ENCODE measurements at places on chromosomes 5 and 9.

GRCh38 chr9:131661568-131662288 is 78.1 kb downstream of the RAPGEF1 start:
- no peak for DNase-seq

DNA sequence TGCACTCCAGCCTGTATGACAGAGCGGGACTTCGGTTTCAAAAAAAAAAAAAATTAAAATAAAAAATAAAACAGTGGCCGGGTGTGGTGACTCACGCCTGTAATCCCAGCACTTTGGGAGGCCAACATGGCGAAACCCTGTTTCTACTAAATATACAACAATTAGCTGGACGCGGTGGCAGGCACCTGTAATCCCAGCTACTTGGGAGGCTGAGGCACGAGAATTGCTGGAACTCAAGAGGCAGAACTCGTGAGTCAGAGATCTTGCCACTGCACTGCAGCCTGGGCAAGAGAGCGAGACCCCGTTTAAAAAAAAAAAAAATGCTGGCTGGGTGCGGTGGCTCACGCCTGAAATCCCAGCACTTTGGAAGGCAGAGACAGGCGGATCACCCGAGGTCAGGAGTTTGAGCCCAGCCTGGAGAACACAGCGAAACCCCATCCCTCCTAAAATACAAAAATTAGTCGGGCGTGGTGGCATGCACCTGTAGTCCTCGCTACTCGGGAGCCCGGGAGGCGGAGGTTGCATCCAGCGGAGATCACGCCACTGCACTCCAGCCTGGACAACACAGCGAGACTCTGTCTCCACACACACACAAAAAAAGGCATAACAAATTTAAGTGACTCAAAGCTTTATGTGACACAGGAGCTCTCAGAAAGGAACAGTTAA is 1.5 kb upstream of the NPM1 start:
- no peak for DNase-seq

- no peak for DNase-seq
Measured at GRCh38 chr9:8235489-8235888, 435.9 kb upstream of the DMAC1 start.

GRCh38 chr5:41754857-41755256 is 115.4 kb downstream of the OXCT1 start:
- DNase-seq, result no peak

- DNase-seq, result no peak
Measured at GRCh38 chr5:59661311-59661710, 232.2 kb downstream of the PDE4D start.

DNA sequence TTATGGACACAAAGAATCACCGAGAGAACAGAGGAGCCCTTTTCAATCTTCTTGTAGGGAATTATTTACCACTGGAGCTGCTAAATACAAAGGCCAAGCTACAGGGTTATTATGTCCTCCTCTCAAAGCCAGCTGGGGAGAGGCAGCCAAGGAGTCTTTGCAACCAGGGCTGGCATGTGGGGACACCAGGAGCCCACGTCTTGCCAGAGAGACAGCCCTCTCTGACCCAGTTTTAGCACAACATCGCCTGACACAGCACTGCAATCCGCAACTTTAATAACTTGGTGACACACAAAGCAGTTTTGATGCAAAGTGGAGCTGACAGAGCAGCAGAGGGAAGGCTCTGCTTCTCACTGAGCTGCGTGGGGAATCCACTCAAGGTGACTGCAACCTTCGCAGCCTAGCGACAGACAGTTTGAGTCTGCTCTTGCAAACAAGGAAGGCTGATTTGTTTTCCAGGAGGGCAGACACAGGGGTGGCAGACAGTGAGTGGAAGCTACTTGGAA is 33.6 kb downstream of the TLR4 start:
- no peak for DNase-seq

GRCh38 chr9:3576328-3576727 is 50.5 kb upstream of the RFX3 start:
- DNase-seq, result no peak

DNA sequence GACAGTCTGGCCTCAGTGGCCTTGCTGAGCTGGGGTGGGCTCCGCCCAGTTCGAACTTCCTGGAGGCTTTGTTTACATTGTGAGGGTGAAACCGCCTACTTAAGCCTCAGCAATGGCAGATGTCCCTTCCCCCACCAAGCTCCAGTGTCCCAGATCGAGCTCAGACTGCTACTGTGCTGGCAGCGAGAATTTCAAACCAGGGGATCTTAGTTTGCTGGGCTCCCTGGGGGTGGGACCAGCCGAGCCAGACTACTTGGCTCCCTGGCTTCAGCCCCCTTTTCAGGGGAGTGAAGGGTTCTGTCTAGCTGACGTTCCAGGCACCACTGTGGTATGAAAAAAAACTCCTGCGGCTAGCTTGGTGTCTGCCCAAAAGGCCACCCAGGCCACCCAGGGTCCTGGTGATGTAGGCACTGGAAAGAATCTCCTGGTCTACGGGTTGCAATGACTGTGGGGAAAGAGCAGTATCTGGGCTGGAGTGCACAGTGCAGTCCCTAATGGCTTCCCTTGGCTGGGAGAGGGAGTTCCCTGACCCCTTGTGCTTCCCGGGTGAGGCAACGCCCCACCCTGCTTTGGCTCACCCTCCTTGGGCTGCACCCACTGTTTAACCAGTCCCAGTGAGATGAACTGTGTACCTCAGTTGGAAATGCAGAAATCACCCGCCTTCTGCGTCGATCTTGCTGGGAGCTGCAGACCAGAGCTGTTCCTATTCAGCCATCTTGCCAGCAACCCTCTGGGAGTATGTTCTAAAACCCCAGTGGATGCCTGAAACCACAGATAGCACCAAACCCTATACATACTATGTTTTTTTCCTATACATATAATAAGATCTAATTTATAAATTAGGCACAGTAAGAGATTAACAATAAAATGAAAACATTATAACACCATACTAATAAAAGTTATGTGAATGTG is 95.5 kb downstream of the TMEM161B start:
- no peak for DNase-seq

- no peak for DNase-seq
Measured at GRCh38 chr5:113989278-113989912, 372.5 kb upstream of the KCNN2 start.

DNA sequence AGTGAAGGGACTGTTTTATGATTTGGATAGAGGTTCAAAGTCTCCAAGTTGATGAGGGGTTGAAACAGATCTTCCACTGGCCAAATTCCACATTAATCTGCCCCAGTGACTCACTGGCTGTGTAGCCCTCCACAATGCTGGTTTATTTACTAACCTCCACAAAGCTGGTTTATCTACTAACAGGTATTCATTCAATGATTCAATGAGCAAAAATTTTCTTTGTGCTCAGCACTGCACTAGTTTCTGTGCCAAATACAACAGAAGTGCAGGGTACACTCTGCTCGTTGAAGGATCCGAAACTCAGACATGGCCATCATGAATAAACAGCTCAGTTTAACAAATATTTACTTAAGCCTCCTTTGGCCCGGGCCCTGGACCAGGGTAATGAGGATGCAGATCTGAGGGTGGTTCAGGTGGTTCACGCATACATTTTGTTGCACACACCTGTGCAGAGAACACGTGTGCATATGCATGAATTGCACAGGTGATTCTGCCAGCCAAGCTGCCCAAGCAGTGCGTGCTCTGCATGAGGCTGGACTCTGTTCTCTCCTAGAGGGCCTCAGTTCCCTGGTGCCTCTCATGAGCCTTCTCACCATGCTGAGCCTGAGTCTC is 71.0 kb downstream of the SH3PXD2B start:
- DNase-seq, result no peak

GRCh38 chr5:36310138-36310537 is 8.4 kb upstream of the RANBP3L start:
- DNase-seq, result no peak

DNA sequence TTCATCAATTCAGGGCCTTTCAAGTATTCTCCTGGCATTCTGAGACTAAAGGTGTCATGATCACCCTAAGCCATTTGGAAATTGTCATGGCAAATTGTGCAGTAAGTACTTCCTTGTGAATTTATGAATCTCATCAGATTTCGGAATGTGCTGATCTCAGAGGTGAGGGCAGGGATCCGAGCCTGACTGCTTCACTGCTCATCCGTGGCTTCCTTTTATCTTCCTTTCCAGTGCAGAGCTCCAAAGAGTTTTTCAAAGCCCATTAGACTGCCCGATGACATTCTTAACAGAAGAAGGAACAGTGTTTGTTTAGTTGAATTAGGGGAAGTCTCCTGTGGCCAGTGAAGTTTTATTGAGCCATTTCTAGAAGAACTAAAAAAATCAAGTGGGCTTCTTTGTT is 182.8 kb upstream of the GDNF start:
- no peak for DNase-seq

DNA sequence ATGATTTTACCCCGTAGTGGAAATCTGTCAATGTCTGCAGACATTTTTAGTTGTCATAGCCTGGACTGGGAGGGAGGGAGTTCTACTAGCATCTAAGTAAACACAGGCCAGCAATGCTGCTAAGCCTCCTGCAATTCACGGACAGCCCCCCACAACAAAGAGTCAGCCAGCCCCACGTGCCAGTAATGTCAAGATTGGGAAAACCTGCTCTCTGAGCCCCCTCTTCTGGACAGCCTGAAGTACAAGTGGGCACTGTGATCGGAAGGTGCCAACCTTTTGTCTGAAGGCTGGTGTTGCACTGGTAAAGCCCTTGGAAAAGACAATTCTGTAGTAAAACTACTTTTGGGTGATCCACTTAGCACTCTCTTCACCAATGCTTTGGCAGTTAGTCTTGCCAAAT is 154.5 kb downstream of the TARS1 start:
- DNase-seq, result no peak

Data from stimulated activated naive CD4-positive, alpha-beta T cell (primary cell).